Esophagus muscularis mucosa (tissue), 4 donors: ENCODE measurements at places on chromosomes 3 and 15. TPM values are rescaled to one million over a fixed set of nuclear protein-coding genes. Genes with fewer than 3 reads are reported as not detected.

Gene CNTN3
- 1.4 TPM for total RNA-seq

- peaks cover 21% of the 10 kb centered on the region for H3K36me3 ChIP-seq
- no peaks in the 10 kb centered on the region for H3K27me3 ChIP-seq
- no peaks in the 10 kb centered on the region for H3K4me1 ChIP-seq
- H3K27ac ChIP-seq, result no peak overlapping the region
Observed at GRCh38 chr3:197516517-197516889, 39.3 kb downstream of the BDH1 start.

GRCh38 chr3:123158330-123158729 is 43.4 kb upstream of the SEC22A start:
- DNase-seq, result no peak
- no peaks in the 10 kb centered on the region for H3K27me3 ChIP-seq
- no peak overlapping the region for H3K4me3 ChIP-seq
- H3K36me3 ChIP-seq, result peaks cover 23% of the 10 kb centered on the region
- H3K4me1 ChIP-seq, result no peaks in the 10 kb centered on the region

DNA sequence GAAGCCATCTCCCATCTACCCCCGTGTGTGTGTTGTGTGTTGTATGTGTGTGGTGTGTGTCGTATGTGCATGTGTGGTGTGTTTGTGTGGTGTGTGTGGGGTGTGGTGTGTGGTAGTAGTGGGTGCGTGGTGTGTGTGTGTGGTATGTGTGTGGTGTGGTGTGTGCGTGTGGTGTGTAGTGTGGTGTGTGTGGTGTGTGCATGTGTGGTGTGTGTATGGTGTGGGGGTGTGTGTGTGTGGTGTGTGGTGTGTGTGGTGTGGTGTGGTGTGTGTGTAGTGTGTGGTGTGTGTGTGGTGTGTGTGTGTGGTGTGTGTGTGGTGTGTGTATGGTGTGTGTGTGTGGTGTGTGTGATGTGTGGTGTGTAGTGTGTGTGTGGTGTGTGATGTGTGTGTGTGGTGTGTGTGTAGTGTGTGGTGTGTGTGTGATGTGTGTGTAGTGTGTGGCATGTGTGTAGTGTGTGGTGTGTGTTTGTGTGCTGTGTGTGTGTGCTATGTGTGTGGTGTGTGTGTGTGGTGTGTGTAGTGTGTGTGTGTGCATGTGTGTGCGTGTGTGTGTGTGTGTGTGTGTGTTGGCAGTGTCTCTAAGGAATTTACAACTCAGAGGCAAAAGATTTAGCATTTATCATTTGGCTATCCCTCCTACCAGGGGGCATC is 156.3 kb upstream of the TMEM108 start:
- H3K27ac ChIP-seq, result no peak overlapping the region
- H3K36me3 ChIP-seq, result no peaks in the 10 kb centered on the region
- DNase-seq, result peak; percentile 50
- no peaks in the 10 kb centered on the region for H3K27me3 ChIP-seq
- no peak overlapping the region for H3K4me3 ChIP-seq
- H3K4me1 ChIP-seq, result no peaks in the 10 kb centered on the region
